ENCODE measurements at places on chromosomes 11 and 22.

DNA sequence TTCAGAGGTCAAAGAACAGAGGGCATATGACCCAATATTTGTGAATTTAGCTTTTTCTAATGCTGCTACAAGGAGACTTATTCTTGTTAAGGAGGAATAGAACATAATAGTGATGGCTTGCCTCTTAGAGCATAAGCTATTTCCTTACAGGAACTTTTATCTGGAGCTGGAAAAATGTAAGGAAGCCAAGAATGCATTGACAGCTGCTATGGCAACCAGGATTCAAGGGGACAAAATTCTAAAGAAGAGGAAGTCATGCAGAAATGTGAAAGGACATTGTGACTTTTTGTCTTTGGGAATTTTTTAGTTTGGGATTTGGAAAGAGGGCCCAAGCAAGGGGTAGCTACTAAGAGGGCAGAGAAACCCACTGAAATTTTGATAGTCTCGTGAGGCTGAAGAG, 51.1 kb downstream of the EHF start:
- no peak for DNase-seq

GRCh38 chr11:15772981-15773380, 583.4 kb downstream of the SOX6 start:
- no peak for DNase-seq

DNA sequence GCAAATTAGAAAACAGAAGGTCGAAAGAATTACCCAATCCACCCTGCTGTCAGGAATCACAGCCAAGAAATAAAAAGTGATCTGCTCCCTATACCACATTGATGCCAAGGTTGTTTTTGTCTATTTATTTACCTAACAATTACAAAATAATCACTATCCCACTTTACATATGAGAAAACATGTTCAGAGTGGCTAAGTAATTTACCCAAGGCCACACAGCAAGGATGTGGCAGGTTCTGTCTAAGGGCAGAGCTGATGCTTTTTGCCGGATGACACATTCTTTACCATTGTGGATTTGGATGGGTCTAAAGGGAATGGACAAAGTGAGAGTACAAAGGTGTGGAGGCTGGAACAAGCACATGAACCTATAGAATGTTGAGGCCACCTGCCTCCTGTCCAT, 460.7 kb downstream of the INSC start:
- DNase-seq: no peak

DNA sequence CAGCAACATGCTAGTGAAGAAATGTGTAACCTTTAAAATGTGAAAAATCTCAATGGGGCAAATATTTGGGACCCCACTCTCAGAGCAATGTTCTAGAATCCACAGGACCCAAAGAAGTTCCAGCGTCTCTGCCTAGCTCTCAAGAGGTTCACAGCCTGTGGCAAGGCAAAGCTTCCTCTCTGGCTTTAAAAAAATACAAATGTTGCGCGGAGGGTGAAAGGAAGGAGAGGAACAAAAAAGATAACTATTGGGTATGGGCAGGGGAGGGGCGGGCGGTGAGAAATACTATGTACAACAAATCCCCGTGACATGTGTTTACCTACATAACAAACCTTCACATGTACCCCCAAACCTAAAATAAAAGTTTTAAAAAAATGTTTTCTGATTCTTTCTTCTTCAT, 53.6 kb downstream of the PITPNB start:
- no peak for DNase-seq

DNA sequence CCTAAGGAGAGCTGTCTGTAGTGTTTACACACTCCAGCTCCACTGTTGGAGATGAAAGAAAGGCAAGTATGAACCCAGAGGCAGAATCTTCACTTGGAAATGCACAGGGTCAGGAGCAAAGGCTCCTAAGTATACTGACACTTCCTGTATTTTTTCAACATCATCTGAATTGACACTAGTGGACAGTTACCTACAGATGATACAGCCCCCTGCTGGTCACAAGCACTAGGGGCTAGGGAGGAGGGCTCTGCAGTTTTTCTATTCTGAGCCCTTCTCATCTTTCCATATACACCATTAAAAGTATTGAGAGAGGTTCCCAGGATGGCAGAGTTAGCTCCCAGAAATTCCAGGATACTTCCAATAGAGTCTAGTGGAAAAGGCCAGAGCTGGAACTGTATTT, 290.3 kb upstream of the API5 start:
- DNase-seq: peak; percentile 15

DNA sequence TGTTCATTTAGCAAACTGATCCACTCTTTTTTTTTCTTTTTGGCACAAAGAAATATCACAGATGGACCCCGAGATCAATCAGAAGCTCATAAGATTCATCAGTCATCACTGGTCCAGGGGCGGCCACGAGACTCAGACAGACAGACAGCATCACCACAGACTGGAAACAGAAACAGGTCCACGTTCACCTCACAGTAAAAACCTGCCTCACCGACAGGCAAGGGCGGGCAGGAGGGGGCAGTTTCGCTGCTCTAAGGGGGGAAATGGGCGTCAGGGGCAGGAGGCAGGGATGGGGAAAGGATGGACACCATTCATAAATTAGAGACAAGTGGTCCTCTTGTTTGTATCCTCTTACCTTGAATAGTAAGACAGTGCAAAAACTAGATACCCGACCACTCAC, 16.5 kb downstream of the CHST1 start:
- DNase-seq: no peak

DNA sequence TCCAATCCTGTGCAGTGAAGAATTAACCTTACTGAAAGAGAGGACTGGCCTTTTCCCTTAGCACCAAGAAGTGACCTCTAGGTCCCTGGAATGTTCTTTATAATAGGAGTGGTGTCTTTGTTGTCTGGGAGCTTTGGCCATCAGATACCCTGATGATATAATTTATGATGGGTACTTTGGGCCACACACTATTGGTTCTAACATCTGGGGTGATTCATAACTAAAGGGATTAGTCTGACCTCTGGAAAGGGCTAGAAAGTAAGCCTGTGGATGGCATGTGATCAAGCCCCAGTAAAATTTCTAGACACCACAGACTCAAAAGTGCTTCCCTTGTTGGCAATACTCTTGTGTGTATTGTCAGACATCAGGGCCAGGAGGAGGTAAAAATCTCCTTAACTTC, 891.2 kb downstream of the KCNA4 start:
- DNase-seq: no peak

DNA sequence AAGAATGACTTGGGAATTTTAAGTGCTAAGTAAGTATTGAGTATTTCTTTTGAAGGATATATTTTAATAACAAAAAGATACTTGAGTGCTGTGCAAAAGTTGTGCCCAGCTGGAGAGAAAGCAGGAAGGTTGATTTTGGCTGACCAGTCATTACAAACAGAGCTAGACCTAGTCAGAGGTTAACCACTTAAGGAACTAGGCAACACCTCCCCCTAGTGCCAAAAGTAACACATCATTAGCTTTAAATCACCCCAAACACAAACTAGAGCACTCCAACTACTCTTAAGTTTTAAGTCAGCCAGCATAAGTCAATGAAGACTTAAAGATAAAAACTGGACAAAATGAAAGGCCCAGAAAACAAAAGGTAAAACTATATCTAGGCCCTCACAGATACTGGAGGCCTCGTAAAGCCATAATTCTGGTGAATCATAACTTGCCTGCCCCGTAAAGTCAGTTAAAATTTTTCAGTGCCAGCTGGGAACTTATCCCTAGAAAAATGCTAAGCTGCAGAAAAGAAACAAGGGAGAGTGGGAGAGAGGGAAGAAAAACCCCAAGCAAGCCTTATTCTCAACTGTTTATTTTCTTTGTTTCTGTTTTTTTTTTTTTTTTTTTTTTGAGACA, 4.6 kb downstream of the TMEM9B start:
- DNase-seq: peak; percentile 81

- DNase-seq: no peak
These were observed 1517.0 kb downstream of the TBC1D22A start for GRCh38 chr22:48279461-48279756.

GRCh38 chr11:60918251-60918938, 4.4 kb downstream of the TMEM109 start:
- DNase-seq: no peak

GRCh38 chr22:29108137-29108536, 35.3 kb downstream of the KREMEN1 start:
- peak; percentile 25 for DNase-seq

DNA sequence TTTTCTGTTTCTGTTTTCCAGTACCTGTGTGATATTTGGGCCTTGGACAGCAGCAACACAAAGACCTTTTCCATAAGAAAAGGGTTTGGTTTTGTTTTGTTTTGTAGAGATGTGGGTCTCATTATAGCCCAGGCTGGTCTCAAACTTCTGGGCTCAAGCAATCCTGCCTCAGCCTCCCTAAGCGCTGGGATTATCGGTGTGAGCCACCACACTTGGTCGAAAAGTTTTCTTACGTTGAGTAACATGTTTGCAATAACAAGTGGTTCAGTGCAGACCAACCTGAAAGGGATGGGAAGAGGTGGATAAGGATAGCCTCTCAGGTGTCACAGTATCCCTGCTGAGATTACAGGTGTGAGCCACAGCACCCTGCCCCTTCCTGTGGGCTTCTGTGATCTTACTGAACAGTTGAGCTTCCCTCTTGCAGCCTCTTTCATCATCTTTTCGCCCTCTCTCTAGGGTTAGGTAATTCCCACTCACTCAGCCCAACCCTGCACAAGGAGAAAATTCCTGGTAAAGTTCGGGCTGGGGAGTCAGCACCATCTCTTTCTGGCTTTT, 3.5 kb upstream of the MRPL48 start:
- peak; percentile 44 for DNase-seq

DNA sequence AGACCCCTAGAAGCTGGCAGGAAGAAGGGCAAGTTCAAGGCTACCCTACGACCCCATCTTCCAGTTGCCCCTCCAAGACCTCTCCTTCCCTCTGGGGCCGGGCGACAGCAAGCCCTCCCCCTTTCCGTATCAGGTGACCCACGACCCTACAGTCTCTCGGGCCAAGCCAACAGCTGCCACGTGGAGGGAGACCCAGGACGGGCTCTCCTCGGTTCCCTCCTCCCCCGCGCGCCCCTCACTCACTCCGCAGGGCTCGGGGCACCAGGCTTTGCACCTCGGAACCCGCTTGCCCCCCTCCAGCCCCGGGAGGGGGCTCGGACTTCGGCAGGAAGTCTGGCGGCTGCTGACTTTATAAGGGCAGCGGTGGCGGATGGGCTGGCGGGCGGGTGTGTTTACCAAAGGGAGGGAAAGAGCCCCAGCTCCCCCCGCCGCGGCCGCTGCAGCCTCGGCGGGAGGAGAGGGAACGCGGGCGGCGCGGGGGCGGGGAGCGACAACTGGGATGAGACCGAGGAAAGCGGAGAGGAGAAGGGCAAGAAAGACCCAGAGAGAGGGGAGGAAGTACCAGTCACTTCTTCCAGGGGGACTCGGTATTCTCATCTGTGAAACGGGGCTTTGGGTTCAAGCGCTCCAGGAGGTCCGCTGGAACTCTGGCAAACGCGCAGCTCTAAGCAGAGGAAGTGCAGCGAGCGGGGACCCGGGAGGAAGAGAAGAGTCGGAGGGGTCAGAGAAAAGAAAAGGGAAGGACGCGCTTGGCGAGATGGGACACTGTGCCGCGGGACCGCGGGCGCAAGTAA, 767 bp downstream of the SLC43A1 start:
- DNase-seq: no peak

GRCh38 chr11:117986981-117987574, 884 bp downstream of the IL10RA start:
- DNase-seq: no peak

- DNase-seq: no peak
These were observed 10.3 kb downstream of the PIK3C2A start for GRCh38 chr11:17197431-17197898.

GRCh38 chr11:8501836-8502235, 92.2 kb downstream of the STK33 start:
- DNase-seq: no peak

All from A549 (cell line).